ENCODE measurements at places on chromosomes 1 and 21. TPM values are rescaled to one million over a fixed set of nuclear protein-coding genes. Genes with fewer than 3 reads are reported as not detected.

- H3K27ac ChIP-seq: peak overlapping the region; percentile 31
- H3K36me3 ChIP-seq: no peaks in the 10 kb centered on the region
- H3K27me3 ChIP-seq: no peaks in the 10 kb centered on the region
- peak; percentile 73 for DNase-seq
These were observed 39.5 kb downstream of the EPHB2 start for GRCh38 chr1:22749919-22750684.

DNA sequence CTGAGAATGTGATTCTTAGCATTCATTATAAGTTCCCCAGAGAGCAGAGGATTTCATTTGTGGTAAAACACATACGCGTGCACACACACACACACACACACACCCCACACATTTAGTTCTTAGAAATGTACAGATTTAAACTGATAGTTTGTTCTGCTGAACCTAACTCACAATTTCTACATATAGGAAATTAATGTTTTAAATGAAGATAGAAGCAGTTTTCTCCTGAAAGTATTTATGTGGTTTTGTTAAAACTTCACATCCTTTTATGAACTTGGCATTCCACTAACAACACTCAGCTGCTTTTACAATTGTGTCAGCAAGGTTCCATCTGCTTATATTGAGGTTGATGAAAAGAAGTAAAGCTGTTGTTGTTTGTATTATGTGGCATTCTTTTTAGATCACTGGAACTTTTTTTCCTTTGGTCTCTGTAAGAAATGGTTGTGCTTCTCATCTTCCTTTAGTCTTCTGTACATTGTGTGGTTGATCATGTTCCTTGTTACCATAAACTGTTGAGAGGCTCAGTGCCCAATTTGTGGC lies 41.6 kb downstream of the AK4 start:
- peaks cover 30% of the 10 kb centered on the region for H3K27me3 ChIP-seq
- no peak for DNase-seq
- no peaks in the 10 kb centered on the region for H3K36me3 ChIP-seq

- H3K27ac ChIP-seq: peak within 1 kb of the TSS; percentile 84
- peaks cover 28% of the 10 kb centered on the region for H3K27me3 ChIP-seq
- H3K36me3 ChIP-seq: no peaks in the 10 kb centered on the region
- DNase-seq: peak; percentile 67
- H3K4me1 ChIP-seq: peaks cover 7% of the 10 kb centered on the region
- H3K4me3 ChIP-seq: peak within 1 kb of the TSS; percentile 36
These were observed at the start of gene PIK3CD for GRCh38 chr1:9651565-9652378. Gene PIK3CD (plus strand): TSS chr1:9651731. CDS start chr1:9710456, 58,725 bp downstream.

DNA sequence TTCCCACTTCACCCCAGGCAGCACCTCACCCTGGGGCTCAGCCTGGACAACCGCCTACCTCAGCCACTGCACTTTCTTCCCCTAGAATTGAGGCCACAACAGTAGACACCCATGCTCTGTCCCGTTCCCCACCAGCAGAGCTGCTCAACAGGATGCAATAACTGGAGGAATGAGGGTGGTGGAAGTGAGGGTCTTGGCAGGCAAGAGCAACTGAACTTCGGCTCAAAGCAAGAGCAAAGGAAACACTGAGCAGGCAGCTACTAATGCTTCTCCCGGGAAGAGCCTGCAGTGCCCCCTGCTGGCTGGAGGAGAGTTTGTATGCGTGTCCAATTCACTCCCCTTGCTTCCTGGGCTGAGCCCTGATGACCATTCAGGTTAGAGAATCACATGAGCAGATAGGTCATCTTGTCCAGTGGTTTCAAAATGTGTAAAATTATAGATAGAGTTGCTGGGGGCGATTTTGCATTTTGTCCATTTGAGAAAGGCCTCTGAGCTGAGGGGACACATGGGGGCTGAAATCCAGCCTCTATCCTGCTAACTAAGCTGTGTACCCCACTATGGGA lies 13.9 kb downstream of the NT5C1A start:
- no peaks in the 10 kb centered on the region for H3K4me1 ChIP-seq
- no peak overlapping the region for H3K27ac ChIP-seq
- H3K36me3 ChIP-seq: no peaks in the 10 kb centered on the region
- DNase-seq: peak; percentile 63

GRCh38 chr1:170634824-170635410 lies 29.0 kb upstream of the PRRX1 start:
- no peak overlapping the region for H3K4me3 ChIP-seq
- no peaks in the 10 kb centered on the region for H3K27me3 ChIP-seq
- H3K27ac ChIP-seq: no peak overlapping the region
- DNase-seq: no peak

Gene ASTN1
- total RNA-seq: 3.6 TPM

DNA sequence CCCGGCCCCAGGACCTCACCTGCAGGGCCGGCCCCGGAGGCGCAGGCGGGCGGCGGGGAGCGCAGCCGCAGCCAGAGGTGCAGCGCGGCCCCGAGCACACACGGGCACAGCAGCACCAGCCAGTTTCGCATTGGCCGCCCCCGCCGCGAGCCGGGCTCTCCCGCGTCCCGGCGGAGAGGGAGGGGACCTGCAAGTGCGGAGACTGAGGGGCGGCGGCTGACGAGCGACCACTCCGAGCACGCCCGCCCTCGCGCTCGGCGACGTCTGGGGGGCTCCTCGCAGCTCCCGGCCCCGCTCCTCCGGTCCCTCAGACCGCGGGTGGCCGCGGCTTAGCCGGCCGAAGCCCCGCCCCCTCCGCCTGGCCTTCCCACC lies at the start of gene B3GALNT2:
B3GALNT2 (minus strand) TSS at position 331 of the 372 bp plus-strand sequence; CDS start at position 131, 200 bp downstream.
- no peaks in the 10 kb centered on the region for H3K4me1 ChIP-seq
- no peak for DNase-seq
- H3K27ac ChIP-seq: peak within 1 kb of the TSS; percentile 99

DNA sequence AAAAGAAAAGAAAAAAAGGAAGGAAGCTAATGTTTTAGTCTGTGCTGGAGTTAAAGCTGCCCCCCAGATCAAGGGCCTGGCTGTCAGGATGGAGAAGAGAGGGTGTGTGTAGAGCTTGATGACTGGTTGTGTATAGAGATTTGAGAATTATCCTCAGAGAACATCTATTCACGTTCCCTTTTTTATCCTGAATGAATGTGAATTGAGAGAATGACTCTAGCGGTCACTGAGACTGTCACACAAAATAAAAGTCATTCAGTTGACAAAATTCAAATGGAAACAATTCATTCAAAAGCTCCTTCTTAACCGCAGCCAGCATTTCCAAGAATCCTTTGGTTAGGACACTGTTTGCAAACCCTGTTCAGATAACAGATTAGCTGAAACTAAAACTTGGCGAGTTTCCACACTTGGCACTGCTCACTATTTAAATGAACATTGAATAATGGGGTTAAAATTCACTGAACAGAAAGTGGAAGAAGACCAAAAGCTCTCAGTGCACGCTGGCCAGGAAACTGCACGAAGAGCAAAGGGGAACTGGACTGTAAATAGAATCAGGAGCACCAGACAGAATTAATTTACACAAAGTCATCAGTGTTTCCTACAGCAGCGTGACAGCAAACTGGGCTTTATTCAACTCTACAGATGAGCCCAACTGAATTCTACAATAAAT lies 13.6 kb upstream of the FAM89A start:
- DNase-seq: peak; percentile 92
- no peaks in the 10 kb centered on the region for H3K27me3 ChIP-seq
- no peaks in the 10 kb centered on the region for H3K36me3 ChIP-seq
- H3K4me3 ChIP-seq: no peak overlapping the region

Gene GRIK3
- total RNA-seq: 0.40 TPM

GRCh38 chr1:150789396-150789795 lies 18.7 kb downstream of the CTSK start:
- no peaks in the 10 kb centered on the region for H3K36me3 ChIP-seq
- no peak overlapping the region for H3K27ac ChIP-seq
- H3K4me1 ChIP-seq: no peaks in the 10 kb centered on the region
- H3K4me3 ChIP-seq: no peak overlapping the region
- no peaks in the 10 kb centered on the region for H3K27me3 ChIP-seq

- H3K4me3 ChIP-seq: no peak overlapping the region
- H3K27me3 ChIP-seq: no peaks in the 10 kb centered on the region
- H3K36me3 ChIP-seq: no peaks in the 10 kb centered on the region
- DNase-seq: no peak
- H3K4me1 ChIP-seq: no peaks in the 10 kb centered on the region
- H3K27ac ChIP-seq: no peak overlapping the region
These were observed 151.8 kb downstream of the CACNA1E start for GRCh38 chr1:181635110-181635509.

- H3K4me3 ChIP-seq: peak overlapping the region; percentile 98
- H3K27me3 ChIP-seq: no peaks in the 10 kb centered on the region
- H3K27ac ChIP-seq: peak overlapping the region; percentile 99
- peaks cover 2% of the 10 kb centered on the region for H3K4me1 ChIP-seq
- DNase-seq: peak; percentile 9
- no peaks in the 10 kb centered on the region for H3K36me3 ChIP-seq
These were observed 511 bp downstream of the NDC1 start for GRCh38 chr1:53837646-53837923.

Gene FAM72B
- total RNA-seq: 1.1 TPM

Gene ZNF281
- total RNA-seq: 13.3 TPM

GRCh38 chr1:227234998-227235405 lies 83.3 kb downstream of the CDC42BPA start:
- no peak overlapping the region for H3K4me3 ChIP-seq
- DNase-seq: peak; percentile 67
- H3K4me1 ChIP-seq: peaks cover 1% of the 10 kb centered on the region
- H3K27me3 ChIP-seq: no peaks in the 10 kb centered on the region
- H3K27ac ChIP-seq: no peak overlapping the region

Gene MATN1
- total RNA-seq: 0.15 TPM

Gene WLS
- total RNA-seq: 111 TPM

- H3K27ac ChIP-seq: no peak overlapping the region
- H3K4me1 ChIP-seq: no peaks in the 10 kb centered on the region
- DNase-seq: no peak
- no peaks in the 10 kb centered on the region for H3K27me3 ChIP-seq
- H3K36me3 ChIP-seq: no peaks in the 10 kb centered on the region
These were observed 380.7 kb upstream of the NR5A2 start for GRCh38 chr1:199646761-199647160.

DNA sequence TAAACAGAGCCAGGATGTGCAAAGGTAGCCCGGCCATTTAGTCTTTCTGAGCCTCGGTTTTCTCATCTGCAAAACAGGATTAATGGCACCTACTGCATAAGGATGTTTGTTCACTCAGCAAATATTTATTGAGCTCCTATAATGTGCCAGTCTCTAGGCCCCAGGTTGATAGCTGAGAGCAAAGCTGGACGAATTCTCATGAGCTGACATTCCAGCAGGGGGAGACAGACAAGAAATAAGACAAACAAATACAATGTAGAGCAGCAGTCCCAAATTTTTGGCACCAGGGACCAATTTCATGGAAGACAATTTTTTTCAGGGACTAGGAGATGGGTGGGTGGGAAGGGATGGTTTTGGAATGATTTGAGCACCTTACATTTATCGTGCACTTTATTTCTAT lies 74.3 kb upstream of the PAX7 start:
- H3K4me3 ChIP-seq: no peak overlapping the region
- H3K36me3 ChIP-seq: no peaks in the 10 kb centered on the region
- no peaks in the 10 kb centered on the region for H3K4me1 ChIP-seq
- H3K27me3 ChIP-seq: peaks cover 50% of the 10 kb centered on the region

GRCh38 chr1:75615613-75616435 lies 4.9 kb upstream of the SLC44A5 start:
- DNase-seq: peak; percentile 70
- H3K4me1 ChIP-seq: peaks cover 18% of the 10 kb centered on the region
- peaks cover 35% of the 10 kb centered on the region for H3K27me3 ChIP-seq
- no peaks in the 10 kb centered on the region for H3K36me3 ChIP-seq
- H3K4me3 ChIP-seq: peak overlapping the region; percentile 9
- no peak overlapping the region for H3K27ac ChIP-seq

Gene WNT4
- total RNA-seq: 4.2 TPM

- DNase-seq: peak; percentile 51
- H3K27ac ChIP-seq: peak overlapping the region; percentile 49
- H3K4me1 ChIP-seq: peaks cover 12% of the 10 kb centered on the region
- no peaks in the 10 kb centered on the region for H3K27me3 ChIP-seq
- H3K4me3 ChIP-seq: no peak overlapping the region
These were observed 633.0 kb downstream of the SMYD3 start for GRCh38 chr1:245873883-245874671.

DNA sequence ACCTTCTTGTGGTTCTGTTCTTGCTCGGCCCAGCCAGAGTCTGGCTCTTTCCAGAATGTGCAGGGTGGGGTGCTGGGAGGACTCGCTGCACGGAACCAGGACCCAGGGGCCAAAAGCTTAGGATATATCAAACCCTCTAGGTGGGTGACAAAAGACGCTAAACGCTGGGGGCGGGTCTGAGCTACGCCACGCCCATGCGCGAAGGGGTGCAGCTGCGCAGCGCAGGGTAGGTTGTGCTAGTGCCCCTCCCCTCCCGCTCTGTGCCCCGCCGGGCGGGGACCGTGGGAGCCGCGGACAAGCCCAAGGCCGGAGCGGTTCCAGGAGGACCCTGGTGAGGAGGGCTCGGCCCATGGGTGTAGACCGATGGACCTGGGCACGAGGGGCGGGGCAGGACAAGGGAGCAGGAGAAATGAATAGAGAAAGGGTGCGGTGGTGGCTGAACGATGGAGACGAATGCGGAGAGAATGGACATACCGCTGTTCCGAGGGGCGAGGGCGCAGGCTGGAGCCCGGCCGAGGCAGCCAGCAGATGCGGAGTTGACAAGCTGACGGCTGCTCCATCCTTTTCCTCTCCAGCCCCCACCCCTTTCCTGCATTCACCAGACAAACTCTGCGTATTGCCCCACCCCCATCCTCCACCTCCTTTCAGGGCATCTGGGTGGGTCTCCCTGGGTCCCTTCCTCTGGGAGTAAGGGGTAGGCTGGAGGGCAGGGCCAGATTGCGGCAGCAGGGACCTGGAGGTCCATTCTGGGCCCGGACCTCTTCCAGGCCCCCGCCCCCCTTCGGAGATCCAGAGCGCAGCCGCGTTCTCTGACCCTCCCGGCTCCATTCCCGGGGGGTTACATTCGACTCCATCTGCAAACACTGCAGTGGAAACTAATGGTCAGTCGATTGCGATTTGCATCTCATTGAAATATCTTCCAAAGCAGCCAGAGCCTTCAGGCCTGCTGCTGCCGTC lies at the start of gene RUSC1:
RUSC1 (plus strand) TSS at position 234 of the 957 bp plus-strand sequence. CDS start 880 bp downstream, outside the sequence.
- peak within 1 kb of the TSS; percentile 1 for H3K4me3 ChIP-seq
- H3K36me3 ChIP-seq: peaks cover 10% of the 10 kb centered on the region
- H3K27ac ChIP-seq: peak within 1 kb of the TSS; percentile 55
- peak; percentile 84 for DNase-seq
- H3K27me3 ChIP-seq: no peaks in the 10 kb centered on the region

DNA sequence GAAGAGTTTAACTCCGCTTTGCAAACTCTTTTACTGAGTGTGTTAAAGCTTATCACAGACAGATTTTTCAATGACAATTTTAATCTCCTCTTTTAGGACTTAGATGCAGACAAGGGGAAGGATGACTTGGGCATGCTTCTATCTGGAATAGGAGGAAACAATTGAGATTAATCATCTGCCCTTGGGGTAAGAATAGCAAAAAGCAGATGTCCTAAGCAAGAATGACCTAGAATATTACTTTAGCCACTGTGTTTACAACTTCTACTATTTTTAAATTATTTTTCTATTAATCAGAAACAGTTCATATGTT lies 569.0 kb upstream of the ADGRL2 start:
- DNase-seq: no peak
- H3K27ac ChIP-seq: no peak overlapping the region

DNA sequence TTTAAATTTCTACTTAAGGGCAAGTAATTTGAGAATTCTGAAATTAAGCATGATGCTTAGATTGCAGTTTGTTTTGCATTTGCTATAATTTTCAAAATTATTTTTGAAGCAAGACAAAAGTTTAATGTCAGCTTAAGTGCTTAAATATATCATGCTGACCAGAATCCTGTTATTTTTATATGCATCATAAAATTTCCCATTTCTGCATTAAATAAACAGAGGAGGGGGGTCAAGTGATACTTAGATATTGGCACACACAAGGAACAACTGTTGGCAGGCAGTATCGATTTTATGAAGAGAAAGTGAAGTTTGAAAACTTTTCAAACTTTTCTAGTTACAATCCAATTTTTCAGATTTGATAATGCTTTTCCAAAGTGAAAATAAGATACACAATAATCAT lies 61.0 kb downstream of the MIER1 start:
- H3K27me3 ChIP-seq: no peaks in the 10 kb centered on the region
- peaks cover 4% of the 10 kb centered on the region for H3K36me3 ChIP-seq
- no peak for DNase-seq
- H3K4me3 ChIP-seq: no peak overlapping the region
- H3K27ac ChIP-seq: no peak overlapping the region
